ENCODE measurements at places on chromosomes 13 and 19.

GRCh38 chr13:99018418-99019180 lies 40.7 kb upstream of the DOCK9 start:
- no peak for DNase-seq

- DNase-seq: no peak
These were observed 29.8 kb upstream of the RAP2A start for GRCh38 chr13:97403893-97404750.

- DNase-seq: no peak
These were observed 14.1 kb upstream of the RELB start for GRCh38 chr19:44987148-44987675.

- peak; percentile 78 for DNase-seq
These were observed 845.3 kb downstream of the DIAPH3 start for GRCh38 chr13:59318320-59318930.
